Kidney tubule cell (primary cell): ENCODE measurements at places on chromosomes 2 and 18.
A peak's percentile ranks its signal among the peaks of the same experiment; 100 is the strongest.

DNA sequence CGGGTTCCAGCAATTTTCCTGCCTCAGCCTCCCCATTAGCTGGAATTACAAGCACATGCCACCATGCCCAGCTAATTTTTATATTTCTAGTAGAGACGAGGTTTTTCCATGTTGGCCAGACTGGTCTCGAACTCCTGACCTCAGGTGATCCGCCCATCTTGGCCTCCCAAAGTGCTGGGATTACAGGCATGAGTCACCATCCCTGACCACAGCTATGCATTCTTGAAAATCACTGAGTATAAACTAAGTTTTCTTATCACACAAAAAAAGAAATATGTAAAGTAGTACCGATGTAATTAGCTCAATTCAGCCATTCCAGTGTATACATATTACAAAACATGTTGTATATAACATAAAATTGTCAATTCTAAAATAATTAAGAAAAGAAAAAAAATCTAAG is 232.7 kb downstream of the MBD2 start:
- DNase-seq, result peak; percentile 52

DNA sequence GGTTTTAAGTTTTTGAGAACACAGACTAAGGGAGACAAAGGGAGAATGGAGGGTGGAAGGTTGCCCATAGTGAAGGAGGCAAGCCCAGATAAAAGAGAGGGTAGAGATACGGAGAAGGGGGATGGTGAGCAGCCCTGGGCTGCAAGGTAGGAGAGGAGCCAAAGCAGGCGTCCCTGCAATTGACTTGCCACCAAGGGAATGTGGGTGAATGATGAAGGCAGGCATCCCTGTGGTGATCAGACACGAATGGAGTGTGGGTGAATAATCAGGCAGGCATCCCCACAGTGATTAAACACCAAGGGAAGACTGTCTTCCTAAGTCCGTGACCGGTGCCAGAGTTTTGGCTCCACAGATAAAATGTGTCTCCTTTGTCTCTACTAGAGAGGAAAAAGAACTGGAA is 16.5 kb upstream of the ALPK2 start:
- peak; percentile 85 for DNase-seq

DNA sequence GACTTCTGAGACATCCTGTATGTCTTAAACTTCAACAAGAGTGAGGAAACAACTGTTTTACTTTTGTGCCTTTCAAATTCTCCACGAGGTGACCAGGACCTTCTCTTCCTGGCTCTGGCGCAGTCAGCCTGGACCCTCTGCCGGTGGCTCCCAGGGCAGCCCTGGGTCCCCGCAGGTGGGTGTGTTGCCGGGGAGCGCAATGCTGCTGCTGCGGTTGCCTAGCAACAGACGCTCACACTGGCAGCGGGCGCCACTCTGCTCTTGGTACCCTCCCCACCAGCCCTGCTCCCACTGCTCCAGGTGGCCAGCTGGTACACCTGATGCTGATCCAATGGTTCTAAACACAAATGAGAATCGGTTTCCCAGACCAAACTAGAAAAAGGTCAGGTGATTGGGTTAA is 58.7 kb downstream of the GNAL start:
- no peak for DNase-seq

GRCh38 chr2:96174251-96175144 is 29.3 kb upstream of the DUSP2 start:
- peak; percentile 64 for DNase-seq

DNA sequence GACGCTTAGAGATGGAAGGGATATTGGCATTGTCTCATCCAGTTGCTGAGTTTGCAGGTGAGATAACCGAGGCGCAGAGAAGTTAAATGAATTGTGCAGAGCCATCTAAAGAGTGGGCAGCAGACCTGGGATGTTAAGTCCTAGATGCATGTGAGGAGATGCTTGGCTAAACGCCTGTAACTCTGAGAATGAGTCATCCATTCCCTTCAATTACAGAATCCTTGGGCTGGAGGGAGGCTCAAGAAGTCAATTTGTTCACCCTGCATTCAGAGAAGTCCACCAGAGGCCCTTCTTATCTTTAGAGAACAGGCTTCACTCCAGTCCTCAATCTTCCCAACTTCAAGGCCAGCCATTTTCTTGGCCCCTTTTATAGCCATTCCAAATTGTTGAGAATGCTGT is 1.6 kb downstream of the EHD3 start:
- peak; percentile 68 for DNase-seq

GRCh38 chr2:99377879-99378278 is 40.7 kb downstream of the EIF5B start:
- DNase-seq, result no peak

DNA sequence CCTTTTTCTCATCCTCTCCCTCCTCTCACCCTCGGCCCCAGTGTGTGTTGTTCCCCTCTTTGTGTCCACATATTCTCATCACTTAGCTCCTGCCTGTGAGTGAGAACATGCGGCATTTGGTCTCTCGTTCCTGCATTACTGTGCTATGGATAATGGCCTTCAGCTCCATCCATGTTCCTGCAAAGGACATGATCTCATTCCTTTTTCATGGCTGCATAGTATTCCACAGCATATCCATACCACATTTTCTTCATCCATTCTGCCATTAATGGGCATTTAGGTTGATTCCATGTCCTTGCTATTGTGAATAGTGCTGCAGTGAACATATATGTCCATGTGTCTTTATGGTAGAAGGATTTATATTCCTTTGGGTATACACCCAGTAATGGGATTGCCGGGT is 10.8 kb upstream of the NCOA1 start:
- DNase-seq, result no peak

- DNase-seq, result no peak
These were observed 59.5 kb upstream of the YWHAQ start for GRCh38 chr2:9690252-9690651.

DNA sequence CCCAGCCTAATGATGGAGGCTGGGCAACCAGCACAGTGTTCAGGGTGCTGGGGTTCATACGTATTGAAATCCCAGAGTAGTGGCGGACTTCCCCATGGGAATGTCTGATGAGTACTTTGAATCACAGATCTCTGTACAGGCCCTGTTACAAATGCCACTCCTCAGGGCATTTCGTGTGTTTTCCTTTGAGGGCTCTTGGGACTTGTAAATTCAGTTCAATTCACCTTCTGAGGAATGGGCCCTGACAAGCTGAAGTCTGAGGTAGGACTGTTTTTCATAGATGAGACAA is 288 bp upstream of the RDH14 start:
- DNase-seq, result no peak

DNA sequence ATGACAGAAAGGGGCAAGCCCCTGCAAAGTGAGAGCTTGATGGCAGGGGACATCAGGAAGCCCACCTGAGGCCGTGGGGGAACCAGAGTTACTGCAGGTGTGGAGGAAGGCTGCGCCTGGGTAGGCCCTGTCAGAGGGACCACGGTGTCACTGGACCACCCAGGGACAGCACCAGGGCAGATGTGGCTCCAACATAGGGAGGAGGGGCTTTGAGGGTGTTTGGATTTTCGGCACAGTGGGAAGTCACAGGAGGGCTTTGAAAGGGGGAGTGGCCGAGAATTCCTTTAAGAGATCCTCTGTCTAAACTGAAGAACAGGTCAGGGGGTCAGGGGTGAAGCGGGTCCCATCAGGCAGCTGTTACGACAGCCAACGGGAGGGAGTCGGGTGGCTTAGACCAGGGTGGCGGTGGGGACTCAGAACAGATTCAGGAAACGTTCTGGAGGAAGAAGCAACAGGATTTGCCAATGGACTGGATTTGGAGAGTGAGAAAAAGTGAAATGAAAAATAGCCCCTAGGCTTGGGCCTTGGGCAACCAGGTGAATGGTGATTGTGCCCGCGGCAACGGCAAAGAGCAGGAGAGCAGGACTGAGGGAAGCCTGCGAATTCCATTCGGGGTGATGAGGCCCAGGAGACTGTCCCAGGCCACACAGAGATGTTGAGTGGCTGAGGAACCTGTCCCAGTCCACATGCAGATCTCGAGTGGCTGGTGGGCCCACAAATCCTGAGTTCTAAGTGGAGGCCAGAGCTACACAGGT is 166.1 kb downstream of the LAMA1 start:
- DNase-seq, result no peak

DNA sequence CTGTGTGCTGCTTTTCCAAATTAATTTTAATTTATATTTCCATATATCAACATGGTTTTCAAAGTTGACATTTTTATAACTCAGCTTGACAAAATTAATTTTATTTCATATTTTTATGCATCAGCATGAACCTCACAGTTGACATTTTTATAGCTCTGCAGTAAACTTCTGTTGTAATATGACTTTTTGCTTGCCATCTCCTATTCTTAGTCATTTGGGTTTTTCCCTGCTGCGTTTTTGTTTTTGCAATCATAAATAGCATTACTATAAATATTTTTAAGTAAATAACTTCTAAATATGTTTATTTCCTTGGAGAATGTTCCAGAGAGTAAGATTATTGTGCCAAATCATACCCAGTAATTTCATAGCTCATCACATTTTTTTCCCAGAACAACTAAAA is 21.0 kb upstream of the L3MBTL4 start:
- no peak for DNase-seq

DNA sequence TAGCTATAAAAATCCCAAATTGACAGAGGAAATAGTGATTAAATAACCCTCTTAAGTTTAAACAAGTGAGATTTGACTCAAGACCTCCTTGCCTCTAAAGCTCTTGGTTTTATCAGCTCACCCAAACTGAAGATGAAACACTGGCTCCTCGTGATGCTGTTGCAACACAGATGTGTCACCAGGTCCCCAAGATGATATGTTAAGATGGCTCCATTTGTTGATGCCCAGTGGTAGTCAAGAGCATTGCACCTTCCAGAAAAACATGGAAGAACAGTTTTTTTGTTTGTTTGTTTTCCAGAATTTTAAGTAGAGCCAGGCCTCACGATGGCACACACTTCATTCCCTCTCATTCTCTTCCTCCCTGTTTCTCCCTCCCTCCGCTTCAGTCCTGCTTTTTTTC is 399.8 kb downstream of the TXNL1 start:
- no peak for DNase-seq

- DNase-seq, result no peak
These were observed 835 bp upstream of the IL18RAP start for GRCh38 chr2:102421890-102422759.

DNA sequence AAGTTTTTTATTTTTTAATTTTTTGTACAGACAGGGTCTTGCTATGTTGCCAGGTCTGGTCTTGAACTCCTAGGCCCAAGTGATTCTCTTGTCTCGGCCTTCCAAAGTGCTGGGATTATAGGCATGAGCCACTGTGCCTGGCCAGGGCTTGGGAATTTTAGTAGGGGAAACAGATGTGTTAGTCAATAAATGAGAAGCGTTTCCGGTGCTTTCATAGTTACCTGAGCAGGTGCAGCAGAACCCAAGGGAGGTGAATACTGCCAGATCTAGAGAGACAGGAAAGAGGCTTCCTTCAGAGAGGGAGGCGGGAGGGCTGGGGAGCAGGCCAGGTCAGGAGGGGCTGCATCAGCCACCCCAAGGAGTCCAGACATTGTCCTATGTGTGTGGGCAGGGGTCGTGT is 30.5 kb upstream of the IMPA2 start:
- no peak for DNase-seq

GRCh38 chr2:121046335-121046734 is 238.7 kb downstream of the TFCP2L1 start:
- no peak for DNase-seq

- peak; percentile 78 for DNase-seq
These were observed 169.2 kb downstream of the TRIM43 start for GRCh38 chr2:95760806-95761525.

DNA sequence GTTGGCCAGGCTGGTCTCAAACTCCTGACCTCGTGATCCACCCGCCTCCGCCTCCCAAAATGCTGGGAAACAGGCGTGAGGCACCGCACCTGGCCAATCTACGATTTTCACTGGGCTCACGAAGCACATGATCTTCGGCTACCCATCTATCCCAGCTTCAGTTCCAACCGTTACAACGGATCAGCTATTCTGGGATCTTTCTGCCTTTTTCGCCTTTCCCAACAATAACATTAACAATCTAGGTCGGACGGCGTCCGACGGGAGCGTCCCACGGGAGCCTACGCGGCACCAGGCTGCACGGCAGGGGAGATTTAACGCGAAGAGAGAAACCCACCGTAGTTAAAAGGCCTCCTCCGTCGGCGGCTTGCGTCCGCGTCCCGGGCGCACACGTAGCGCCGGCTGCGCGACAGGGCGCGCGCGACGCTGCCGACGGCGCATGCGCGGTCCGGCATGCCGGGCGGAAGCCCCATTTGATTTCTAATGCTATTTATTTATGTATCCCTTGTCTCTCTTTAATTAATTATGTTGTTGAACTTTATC is at the start of gene MSL3B:
MSL3B (minus strand) TSS at position 394 of the 540 bp plus-strand sequence.
- peak; percentile 58 for DNase-seq

DNA sequence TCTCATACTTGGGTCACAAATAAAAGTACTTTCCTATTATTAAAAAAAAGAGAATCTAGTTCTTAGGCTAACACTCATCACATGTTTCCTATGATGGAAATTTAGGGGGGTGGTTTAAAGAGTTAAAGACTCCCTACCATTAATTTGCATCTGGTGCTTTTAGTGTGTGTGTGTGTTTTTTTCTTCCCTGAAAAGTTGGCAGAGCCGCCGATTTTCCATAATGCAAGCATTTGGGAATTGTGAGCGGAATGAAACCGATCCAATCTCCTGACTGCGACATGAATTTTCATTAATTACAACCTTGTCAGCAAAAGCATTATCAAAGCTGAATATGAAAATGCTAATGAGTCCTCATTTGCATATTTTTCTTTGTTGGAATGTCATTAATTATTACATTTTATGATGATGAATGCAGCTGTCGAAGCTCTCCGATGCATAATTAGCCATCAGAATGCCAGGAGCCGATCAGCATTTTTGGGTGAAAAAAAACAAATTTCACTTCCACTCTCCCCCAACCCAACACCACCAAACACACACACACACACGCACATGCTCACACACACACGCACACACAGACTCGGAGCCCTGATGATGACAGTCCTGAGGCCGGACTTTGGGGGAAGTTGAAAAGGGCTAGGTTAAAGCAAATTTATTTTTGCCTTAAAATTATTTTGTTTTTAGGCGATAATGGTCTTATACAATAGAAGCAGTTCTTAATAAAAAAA is 165.4 kb downstream of the TCF4 start:
- no peak for DNase-seq

- DNase-seq, result peak; percentile 73
These were observed 455.4 kb upstream of the HNMT start for GRCh38 chr2:137508739-137509384.

DNA sequence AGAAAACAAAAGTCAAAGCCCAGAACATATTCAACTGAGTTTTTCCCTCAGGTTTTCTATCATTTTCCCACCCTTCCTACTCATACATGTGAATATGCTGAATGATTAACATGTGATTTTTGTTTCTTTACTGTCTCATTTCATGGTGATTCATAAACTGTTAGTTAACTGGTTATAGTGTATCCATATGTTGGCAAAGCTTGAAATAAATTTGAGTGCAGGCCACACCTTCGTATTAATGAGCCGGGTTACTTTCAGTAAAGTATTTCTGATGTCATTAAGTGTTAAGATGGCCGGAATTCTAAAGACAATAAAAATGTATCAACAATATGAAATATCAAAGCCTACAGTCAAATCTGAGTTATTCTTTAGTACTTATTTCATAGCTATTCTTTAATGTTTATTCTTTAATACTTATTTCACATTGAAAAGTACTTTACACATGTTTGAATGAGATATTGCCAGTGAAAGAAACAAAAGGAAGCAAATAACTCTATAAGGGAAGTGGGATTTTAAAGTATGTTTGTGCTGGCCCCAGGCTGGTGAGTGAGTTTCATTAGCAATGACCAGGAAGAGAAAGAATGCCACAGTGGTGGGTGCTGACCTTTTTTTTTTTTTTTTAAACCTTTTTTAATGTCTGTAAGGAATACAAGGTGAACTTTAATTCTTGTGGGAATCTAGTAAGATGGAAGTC is 178.6 kb downstream of the NEDD4L start:
- DNase-seq, result peak; percentile 74

- no peak for DNase-seq
These were observed 70.0 kb upstream of the PTPRM start for GRCh38 chr18:7497081-7497480.
